ENCODE measurements at places on chromosomes 7 and 10.

GRCh38 chr10:103559776-103560175 lies 66.3 kb downstream of the NEURL1 start:
- DNase-seq: no peak

- no peak for DNase-seq
Measured at GRCh38 chr7:45927721-45928120, 6.6 kb upstream of the IGFBP3 start.

DNA sequence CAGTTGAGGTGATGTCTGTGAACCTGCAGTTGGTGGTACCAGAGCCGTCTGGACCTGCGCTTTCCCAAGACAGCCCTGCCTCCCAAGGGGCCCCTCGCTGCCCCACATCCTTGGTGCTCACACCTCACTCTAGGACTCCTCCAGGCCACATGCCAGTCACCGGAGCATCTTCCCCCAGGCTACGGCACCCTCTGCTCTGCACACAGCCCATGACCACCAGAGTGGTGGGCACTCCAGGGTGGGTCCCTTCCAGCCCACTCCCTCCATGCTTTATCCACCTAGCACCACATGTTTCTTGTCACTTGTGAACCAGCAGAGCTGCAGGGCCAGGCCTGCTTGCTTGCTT lies 183.7 kb upstream of the SH2B2 start:
- no peak for DNase-seq

- DNase-seq: no peak
Measured at GRCh38 chr10:21985541-21985940, 18.0 kb downstream of the DNAJC1 start.

DNA sequence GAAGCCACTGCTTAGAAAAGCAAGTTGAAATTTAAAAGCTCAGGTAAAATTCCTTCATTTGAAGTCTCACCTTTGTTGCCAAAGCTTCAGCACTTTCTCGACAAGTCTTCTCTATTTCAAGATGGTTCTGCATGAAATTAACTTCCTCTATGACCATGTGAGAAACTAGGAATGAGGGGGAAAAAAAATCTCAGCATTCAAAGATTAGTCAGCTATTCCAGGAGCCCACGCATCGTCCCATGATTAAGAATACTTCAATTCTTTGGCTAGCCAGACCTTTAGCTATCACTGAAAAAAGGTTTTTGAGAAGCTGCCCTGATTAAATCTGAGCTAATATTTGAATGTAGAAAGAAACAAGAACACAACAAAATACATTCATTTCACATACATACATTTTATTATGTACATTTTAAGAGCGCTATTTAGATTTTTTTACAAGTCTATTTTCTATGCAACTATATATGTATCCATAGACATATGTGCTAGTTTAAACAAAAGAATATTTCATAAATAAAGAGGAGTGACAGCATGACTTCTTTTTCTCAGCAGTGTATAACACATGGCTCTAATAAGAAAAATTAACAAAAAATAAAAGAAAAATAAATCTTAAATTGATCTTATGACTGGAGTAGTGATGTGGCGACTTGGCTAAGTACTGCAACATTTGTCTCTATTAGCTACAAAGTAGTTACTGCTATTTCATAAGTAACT lies 44.8 kb downstream of the SHTN1 start:
- no peak for DNase-seq

- DNase-seq: no peak
Measured at GRCh38 chr7:72781161-72781560, 46.8 kb downstream of the TYW1B start.

GRCh38 chr10:10613656-10614244 lies 403.9 kb upstream of the CELF2 start:
- DNase-seq: no peak

DNA sequence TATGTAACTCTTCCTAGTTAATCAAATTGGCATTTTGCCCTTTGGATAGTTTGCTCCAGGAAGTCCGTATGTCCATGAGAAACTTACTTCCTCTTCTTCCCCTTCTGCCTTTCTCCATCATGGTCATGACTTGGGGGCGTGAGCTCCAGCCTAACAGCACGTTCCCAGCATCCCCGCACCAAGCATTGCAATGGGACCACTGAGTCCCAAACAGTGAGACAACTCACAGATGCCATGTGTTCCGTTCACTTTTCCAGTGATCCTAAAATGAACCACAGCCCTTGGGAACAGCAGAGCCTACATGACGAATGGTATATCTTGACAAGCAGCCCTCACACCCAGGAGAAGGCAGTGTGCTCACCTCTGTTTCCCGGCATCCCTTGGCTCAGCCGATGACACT lies 10.7 kb downstream of the BTBD16 start:
- no peak for DNase-seq

- no peak for DNase-seq
Measured at GRCh38 chr10:89279421-89279869, 22.4 kb upstream of the IFIT2 start.

GRCh38 chr7:102008535-102009262 lies 191.3 kb downstream of the CUX1 start:
- no peak for DNase-seq

- no peak for DNase-seq
Measured at GRCh38 chr10:29386342-29386999, 97.6 kb downstream of the LYZL1 start.

- DNase-seq: no peak
Measured at GRCh38 chr10:124719213-124719851, 24.8 kb downstream of the FAM53B start.

DNA sequence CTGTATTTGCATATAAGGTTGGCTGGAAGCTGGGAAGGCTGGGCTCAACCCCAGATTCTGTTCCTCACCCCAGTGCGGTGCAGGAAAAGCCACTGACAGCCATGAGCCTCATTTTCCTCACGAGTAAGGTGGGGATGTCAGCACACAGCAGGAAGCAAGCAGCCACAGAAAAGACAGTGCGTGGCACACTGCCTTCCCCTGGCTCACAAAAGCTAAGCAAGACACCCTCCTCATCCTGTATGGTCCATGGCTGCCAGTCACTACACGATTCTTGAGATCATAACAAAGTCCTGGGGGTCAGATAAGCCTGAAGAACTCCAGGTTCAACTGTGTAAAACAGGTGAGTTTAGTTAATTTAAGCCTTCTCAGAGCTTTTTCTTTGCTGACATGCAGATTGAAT lies 28.9 kb upstream of the DDC start:
- DNase-seq: no peak

GRCh38 chr7:78130446-78131215 lies 332.1 kb downstream of the PHTF2 start:
- DNase-seq: no peak

- DNase-seq: no peak
Measured at GRCh38 chr10:121465215-121465614, 133.0 kb downstream of the FGFR2 start.

DNA sequence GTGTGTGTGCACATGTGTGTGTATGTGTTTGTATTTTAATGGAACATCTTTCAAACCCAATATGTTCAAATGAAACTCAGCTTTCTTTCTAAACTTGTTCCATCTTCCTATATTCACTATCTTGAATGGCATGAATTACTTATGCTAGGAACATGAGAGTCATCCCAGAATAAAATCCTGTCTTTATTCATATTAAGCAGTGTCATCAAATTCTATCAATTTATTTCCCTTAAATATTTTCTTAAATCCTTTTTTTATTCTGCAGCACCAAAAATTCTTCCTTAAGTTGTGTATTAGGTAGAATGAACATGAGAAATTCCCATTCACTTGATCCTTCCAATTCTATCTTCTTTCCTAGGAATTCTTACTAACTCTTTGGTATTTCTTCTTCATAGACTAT lies 146.6 kb upstream of the PCDH15 start:
- DNase-seq: no peak

- no peak for DNase-seq
Measured at GRCh38 chr10:61588770-61589211, 73.9 kb upstream of the CABCOCO1 start.

DNA sequence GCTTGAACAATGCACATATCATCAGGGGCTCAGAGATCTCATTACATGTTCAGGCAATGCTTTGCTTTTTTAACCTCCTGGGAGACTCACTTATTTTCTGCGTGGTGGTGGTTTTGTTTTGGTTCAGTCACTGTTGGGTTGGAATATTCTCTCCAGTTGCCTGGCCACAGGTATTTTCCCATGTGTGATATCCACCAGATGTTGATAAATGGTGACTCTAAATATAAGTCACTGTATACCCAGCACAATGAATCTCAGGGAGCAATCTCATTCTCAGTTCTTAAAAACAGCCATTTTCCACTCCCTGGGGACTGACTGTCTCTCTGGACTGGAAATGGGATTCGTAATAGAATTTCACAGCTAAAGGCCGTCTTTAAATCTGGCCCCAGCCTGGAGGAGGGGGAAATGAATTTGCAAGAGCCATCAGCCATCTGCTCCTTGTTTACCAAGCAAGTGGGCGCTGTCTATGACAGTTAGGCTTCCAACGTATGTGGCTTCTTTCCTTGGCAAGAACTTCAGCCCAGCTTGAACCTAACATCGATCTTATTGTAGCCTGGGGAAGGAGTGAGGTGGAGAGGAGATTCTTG lies 1106.2 kb downstream of the NRG3 start:
- DNase-seq: no peak

- DNase-seq: peak; percentile 80
Measured at GRCh38 chr10:3482200-3482993, 302.6 kb downstream of the KLF6 start.

DNA sequence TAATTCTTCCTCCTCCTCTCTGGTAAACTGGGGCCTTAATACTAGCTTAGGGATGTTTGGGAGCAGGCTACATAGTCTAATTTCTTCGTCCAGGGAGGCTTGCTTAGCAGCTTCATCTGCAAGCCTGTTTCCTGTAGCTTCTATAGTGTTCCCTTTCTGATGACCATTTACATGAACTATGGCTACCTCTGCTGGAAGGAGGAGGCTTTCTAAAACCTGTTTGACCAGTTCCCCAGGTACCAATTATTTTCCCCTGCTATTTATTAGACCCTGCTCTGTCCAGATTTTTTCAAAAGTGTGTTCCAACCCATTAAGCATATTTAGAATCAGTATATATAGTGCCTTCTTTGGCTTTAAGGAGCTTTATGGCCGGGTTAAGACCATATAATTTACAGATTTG lies 38.8 kb upstream of the DNAH11 start:
- DNase-seq: no peak

- DNase-seq: no peak
Measured at GRCh38 chr10:8986975-8987374, 932.5 kb downstream of the GATA3 start.

- DNase-seq: no peak
Measured at GRCh38 chr10:36345807-36346206, 703.7 kb upstream of the FZD8 start.

- DNase-seq: no peak
Measured at GRCh38 chr10:23755556-23755955, 316.7 kb downstream of the OTUD1 start.
